A549 treated with GW870086 at 1 μM for 4 hours (cell line): ENCODE measurements at places on chromosomes 2 and 18. TPM values are rescaled to one million over a fixed set of nuclear protein-coding genes. Genes with fewer than 3 reads are reported as not detected.

Gene WNT6
- total RNA-seq, result 0.14 to 0.36 TPM (median 0.26 TPM) in 5 replicates

Gene ABCG5
- not detected in 5 replicates for total RNA-seq

Gene PRLH
- not detected in 5 replicates for total RNA-seq

Gene VWC2L
- total RNA-seq, result not detected in 5 replicates

Gene CTDSP1
- 54.7 to 75.2 TPM (median 72.4 TPM) in 5 replicates for total RNA-seq

Gene ITGA6
- 40.7 to 58.2 TPM (median 51.8 TPM) in 5 replicates for total RNA-seq

Gene ECEL1
- 0.08 to 0.32 TPM (median 0.23 TPM) in 4 of 5 replicates, not detected in the other for total RNA-seq

Gene POLR1A
- total RNA-seq, result 19.1 to 26.1 TPM (median 21.4 TPM) in 5 replicates

Gene G6PC2
- total RNA-seq, result not detected in 5 replicates

Gene TMEM163
- total RNA-seq, result 0.06 to 0.17 TPM (median 0.16 TPM) in 4 of 5 replicates, not detected in the other
